ENCODE measurements at places on chromosomes 1 and 21.

DNA sequence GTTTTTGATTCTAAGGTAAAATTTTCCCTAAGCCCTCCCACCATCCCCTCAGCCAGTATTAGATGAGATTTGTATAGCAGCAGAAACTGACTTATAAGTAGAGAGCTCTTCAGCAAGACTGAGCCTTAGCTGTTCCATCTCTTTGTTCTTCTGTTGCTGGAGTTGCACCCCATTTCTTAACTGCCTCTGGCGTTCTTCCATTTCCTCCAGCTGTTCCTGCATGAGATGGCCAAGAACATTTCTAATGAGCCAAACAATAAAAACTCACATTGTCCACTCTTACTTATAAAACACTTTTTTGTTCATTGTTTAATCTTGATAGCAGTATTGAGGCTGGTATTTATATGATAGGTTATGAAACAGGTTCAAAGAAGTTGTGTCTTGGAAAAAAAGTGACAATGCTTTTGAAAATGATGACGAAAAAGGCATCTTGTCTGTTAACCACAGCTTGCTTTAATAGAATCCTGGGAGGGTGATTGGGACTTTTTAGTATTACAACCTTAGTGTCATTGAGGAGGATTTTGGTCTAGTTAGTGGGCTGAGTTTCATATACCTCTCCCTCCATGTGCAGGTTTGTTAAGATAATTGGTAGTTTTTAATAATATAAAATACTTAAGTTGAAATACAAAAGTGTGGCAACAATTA, 18.3 kb downstream of the SYNC start:
- no peak for DNase-seq

GRCh38 chr1:236395230-236395946, 1.3 kb downstream of the EDARADD start:
- peak; percentile 22 for DNase-seq

DNA sequence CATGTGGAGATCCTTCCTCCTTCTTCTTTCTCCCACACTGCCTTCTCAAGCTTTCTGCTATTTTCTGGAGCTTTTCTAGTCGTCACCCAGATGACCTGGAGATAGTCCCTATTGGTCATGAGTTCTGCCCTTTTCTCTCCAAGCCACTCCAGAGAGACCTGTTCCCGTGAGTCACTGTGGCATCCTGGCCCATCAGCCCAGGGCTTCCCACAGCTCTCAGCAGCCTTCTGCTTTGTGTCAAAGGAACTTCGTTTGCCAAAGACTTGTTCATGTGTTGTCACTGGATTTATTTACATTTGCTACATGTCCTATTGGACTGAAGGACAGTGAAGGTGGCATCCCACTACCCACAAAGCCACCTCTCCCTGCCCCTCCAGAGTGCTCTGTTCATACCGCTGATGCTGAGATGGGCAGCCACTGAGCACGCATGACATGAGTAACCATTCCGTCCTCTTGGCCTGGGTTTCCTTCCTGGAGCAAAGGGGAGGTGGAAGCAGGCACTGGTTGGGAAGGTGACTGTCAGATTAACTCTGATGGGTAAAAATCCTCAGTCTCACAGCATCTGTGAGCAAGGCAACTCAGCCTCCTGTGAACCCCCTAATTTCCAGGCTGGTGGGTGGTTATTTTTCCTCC, 119.2 kb downstream of the EDEM3 start:
- DNase-seq, result no peak

DNA sequence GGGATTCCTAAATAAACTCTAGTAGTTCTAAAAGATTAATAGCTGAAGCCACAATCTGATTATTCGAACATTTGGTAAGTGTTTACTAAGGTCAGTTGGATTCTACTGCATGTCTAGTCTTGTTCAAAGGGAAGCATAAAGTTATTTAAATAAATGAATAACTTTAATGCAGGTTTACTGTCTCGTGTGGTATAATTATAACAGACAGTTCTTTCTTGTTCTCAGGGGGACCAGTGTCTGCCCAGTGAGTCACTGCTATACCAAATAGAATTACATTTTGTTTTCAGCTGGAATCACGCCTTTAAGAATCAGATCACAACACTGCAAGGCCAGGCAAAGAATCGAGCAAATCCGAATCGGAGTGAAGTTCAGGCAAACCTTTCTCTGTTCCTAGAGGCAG, 45.1 kb downstream of the SMG7 start:
- no peak for DNase-seq

DNA sequence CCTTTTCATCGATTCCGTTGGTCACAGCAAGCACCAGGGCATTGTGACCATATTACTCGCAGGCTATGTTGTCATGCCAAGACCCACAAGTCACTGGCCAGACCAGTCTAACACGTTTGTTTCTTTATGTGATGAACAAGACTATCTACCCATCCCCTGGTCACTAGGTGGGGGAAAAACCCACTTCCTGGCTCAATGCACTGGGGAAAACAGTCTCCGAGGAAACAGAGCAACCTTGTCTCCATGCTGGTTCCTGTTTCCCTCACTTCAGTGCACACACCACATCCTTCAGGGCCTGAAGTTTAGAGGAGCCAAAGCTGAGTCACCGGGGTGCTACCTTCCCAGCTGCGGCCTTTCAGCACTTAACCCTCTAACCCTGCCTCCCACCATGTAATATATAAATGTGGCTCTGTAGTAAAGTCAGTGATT, 20.9 kb downstream of the ERICH3 start:
- DNase-seq, result no peak

GRCh38 chr1:11524465-11525150, 45.7 kb downstream of the DISP3 start:
- DNase-seq, result no peak

DNA sequence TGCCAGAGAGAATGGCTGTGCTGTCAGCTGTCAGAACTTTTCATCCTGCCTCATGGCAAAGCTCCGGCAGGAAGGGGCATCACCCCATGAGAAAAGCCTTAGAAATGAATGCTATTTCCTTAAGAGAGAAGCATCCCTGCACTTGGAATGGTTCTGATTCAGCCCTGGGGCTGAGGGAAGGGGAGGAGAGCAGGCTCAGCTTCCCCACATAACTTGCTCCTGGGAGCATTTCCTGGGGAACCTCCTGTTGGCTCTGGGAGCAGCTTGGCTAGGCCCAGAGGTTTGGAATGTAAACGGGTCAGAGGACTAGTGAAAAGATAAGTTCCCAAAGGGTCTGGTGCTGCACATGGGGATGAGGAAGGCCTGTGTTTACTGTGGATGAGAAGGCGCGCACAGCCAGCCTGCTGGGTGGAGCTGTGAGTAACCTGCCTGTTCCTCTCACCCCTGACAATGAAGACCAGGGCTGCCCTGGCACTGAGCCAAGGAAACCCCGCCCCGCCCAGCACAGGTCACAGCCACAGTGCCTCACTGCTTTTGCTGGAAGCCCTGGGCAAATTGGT, 5.0 kb downstream of the PRELP start:
- DNase-seq, result peak; percentile 31

- no peak for DNase-seq
Observed at GRCh38 chr1:81757398-81758020, 43.2 kb upstream of the ADGRL2 start.

DNA sequence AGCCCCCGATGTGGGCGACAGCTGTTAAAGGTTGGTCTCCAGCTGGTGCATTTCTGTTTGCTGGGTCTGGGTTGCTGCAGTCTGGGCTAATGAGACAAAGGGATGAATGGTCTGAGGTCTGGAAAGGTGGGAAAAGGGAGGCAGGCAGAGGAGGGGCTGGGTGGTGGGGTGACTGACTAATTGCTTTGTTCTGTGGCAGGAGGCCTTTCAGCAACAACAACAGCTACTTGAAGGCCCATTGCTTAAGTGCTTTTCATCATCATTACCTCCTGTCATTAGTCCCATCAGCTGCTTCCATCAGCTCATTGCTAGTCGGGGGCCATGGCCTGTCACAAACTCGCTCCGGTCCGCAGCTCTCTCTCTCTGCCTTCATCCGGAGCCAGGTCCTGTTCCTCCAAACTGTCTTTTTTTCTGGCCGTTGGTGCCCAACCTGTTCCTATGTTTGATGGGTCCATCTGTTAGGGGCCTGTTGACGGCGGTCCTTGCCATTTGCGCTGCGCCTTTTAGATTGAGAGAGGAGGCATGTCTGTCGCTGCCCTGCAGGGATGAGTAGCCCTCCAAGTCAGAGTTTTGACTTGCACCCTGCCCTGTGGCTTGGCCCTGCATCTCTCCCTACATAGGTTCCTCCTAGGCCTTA, 105.6 kb upstream of the PLXNA2 start:
- no peak for DNase-seq

DNA sequence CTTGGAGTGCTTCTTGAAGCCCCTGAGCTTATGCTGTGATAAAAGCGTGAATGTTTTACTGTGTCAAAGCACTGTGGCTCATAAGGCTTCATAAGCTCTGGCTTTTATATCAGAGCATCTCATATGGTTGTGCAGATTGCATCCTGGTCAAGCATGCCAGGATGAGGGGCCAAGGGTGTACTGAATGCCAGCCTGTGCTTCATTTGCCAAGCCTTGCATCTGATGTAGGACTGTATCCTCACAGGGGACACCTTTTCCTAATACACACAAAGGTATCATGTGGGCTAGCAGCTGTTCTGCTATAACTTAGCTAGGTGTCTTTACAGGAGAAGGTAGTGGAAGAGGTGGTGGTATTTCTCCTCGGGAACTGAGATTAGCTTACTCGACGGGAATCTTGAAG, 134.7 kb downstream of the ST6GALNAC3 start:
- no peak for DNase-seq

- no peak for DNase-seq
Observed at GRCh38 chr1:48236716-48237470, 14.4 kb downstream of the SLC5A9 start.

DNA sequence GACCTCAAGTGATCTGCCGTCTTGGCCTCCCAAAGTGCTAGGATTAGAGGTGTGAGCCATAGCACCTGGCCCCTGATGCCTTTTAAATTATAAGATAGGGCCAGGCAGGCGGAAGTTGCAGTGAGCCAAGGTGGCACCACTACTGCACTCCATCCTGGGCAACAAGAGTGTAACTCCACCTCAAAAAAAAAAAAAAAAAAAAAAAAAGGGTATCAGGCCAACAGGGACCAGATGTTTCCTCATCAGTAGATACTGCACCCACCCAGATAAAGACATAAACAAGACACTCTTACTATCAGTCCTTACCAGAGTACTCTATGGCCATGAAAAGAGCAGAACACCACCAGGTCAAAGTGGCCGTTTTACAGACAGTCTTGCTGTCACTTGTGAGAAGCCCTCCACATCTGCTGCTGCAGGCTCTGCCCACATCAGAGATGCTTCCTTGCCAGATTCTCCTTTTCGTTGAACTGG, 3.3 kb downstream of the C21orf58 start:
- DNase-seq, result no peak

- DNase-seq, result no peak
Observed at GRCh38 chr1:3002349-3003038, 18.8 kb upstream of the ACTRT2 start.

DNA sequence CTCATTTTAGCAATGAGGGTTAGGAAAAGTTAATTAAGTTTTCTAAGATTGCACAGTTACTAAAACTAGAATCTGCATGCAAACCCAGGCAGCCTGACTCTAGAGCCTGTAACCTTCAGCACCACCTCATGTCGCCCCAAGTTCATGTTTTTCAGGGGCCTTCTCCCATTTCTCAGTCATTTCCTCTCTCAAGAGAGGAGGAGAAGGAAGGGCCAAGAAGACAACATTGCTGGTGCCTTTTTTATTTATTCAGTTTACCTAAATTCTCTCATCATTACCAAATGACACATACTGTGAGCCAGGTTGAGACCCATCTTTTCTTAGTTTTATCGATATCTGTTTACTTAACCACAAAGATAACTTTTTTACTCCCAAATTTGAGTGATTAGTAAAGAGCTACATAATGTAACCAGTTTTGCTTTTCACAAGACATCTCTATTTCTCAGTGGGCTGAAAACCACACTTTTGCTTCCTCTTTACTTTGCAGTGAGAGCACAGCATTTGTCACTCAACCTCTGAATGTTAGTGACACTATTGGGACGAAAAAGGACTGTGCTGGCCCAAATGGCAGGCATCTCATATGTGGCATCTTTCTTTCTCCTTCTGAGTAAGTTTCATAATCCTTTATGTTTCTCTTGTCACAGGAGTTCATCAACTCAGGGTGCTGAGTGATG, at the start of gene CD101:
Gene CD101 (plus strand): TSS at position 507 of the 674 bp plus-strand sequence. CDS start 58 bp downstream, at position 565.
- no peak for DNase-seq

- no peak for DNase-seq
Observed at GRCh38 chr1:89959719-89960118, 35.2 kb upstream of the ZNF326 start.

GRCh38 chr1:217133958-217134856, 411.0 kb upstream of the ESRRG start:
- DNase-seq, result no peak

- DNase-seq, result no peak
Observed at GRCh38 chr1:171115280-171115897, 24.7 kb downstream of the FMO3 start.

DNA sequence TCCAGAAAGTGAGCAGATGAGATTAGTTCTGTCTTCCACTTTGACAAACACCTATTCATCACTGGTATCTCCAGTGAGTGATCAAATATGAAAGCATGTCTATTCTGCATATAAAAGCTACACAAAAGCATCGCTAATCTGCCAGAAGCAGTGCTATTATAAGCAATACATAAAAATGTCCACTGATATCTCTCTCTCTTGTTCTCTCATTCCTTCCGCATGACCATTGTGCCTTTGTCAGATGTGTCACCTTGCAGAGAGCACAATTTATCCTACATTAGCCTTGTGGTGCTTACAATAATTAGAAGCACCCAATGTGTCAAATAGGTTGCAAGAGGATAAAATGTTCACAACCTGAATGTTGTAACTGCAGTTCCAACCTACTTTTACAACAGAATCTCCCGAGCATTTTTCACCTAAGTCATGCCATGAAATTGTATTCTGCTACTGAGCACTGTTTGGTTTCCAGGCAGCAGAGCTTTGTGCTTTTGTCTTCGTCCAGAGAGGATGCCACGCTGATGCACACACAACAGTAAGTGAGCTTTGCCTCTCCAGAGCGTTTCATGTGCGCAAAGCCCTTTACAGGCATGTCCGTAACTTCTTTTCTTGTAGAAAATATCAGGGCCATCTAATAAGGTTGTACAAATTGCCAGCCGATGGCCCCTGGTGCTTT, 198.7 kb upstream of the PLD5 start:
- DNase-seq, result no peak

- DNase-seq, result no peak
Observed at GRCh38 chr21:38239672-38240071, 17.1 kb upstream of the KCNJ15 start.

- DNase-seq, result no peak
Observed at GRCh38 chr1:201084295-201084694, 27.9 kb downstream of the CACNA1S start.

- DNase-seq, result no peak
Observed at GRCh38 chr1:161071886-161072371, 2.2 kb upstream of the ARHGAP30 start.
